ENCODE measurements at places on chromosomes 4 and X.

GRCh38 chrX:44621078-44621477 lies 78.4 kb upstream of the FUNDC1 start:
- DNase-seq = no peak

DNA sequence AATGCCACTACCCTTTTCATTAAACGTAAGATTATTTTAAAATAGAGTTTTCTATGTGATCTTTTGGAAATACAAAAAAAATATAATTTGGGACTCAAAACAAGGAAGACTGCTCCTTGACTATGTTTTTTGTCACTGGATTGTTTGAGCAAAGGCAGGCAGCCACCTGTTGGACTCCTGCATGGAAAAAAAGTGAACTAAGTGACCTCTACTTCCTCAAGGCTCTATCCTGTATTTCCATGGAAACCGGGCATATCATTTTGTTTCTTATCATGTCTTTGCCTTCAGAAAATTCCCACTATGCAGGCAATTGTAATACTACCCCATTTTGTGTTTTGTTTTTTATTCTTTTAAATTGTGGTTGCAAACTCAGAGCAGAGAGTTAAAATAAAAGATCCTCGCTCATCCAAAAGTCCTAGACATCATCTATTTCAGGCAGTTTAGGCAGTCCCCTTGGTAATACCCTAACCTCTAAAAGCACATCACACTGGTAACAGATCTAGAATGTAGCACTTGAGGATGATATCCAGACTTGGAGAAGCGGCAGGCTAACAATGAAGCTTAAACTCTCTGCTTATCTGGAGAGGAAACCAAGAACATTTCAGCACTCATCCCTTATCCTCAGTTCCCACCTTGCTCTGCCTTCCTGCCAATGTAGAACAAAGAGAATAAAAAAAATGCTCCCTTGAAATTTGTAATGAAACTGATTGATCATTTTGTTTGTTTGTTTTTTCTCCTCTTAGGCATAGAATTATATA lies 165.7 kb downstream of the BANK1 start:
- no peak for DNase-seq

DNA sequence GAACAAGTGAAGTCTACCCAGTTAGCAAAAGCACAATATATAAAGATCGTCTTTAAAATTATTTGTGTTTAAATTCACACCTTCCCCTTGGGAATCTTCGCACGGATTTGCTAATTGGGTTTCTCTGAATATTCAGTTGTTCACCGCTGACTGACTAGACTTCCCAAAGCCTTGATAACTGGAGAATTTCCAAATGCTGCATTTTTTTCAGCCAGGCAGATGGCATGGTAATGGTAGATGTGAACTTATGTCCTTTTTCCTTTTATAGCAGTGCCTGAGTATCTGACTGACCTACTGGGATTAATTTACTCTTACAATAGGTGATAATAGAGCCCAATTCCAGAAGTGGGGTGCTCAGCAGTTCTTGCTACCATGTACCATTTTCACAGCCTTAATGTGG lies 548.1 kb downstream of the PACRGL start:
- no peak for DNase-seq

DNA sequence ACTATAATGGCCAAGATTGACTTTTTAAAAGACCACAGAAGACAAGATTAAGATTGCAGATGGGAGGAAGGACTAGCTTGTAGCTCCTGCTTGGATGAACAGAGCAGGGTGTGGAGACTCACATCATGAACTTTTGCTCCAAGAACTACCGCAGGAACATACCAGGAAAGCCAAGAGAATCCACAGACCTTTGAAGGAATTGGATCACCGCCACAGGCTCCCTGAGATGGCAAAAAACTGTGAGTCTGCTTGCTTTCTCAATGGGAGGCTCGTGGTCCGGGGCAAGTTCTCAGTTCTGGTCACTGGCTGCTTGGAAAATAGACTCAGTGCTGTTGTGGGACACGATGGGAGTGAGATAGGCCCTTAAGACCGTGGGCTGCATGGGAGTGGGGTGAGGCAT lies 276.6 kb downstream of the CCSER1 start:
- no peak for DNase-seq

DNA sequence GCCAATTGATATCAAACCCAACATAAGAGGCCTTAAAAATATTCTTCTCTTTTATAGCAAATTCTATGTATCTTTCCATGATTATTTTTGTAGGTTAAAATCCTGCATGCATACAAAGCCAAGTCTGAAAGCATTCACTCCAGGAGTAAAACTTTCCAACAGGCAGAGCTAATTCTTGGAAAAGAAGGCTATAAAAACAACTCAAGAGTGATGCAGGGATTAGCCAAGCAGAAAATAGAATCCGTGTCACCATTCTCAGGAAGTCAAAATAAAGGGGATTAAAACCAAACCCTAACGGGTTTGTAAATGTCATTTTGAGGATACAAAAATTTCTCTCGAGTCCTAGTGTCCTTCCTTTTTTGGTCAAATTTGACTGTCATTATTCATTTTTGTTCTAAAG lies 412.4 kb downstream of the DMD start:
- DNase-seq = no peak

DNA sequence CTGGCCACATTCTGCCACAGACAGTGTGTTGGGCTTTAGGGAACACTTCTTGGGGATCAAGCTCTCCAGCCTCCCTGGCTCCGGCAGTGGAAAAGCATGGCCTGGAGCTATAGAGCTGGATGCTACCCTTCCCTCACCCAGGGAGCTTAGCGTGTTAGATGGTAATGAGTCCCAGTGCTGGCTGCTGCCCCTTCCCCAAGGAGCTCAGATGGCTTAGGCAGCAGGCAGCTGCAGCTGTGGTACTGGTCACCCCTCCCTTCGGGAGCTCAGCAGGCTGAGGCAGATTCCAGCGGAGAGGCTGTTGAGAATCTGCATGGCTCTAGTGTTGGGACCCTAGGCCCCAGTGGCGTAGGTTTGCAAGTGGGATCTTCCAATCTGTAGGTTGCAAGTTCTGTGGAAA lies 19.5 kb downstream of the TMEM144 start:
- DNase-seq = no peak

- DNase-seq = no peak
Measured at GRCh38 chrX:37871626-37872302, 24.4 kb upstream of the DYNLT3 start.

DNA sequence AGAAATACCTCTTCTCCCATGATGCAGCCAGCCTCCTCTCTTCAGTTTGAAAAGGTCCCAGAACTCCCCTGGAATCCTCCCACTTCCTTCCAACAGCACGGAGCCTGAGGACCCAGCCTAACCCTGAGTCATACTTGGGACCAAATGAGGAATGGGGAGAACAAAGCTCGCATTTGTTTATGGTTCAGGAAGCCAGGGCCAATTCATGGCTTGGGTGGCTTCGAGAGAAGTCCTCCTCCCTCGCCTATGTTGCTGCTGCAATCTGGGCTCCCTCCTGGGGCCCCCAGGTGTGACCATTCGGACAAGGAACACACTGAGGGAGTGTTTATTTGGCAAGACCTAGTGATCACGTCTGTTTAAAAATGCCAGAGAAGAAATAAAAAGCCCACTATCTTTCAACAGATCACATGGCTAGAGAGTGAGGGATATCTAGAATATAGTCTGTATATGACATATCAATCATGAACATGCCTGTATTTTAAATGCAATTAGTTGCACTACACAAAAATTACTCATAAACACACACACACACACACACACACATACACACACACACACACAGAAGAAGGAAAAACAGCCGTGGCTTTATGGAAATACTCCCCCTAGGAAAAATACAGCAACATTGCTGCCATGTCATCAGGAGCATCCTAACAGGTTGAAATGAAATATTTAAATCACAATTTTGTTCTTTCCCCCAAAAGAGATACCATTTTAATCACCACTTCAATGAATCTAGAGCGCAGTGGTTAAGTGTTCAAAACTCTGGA lies 155.7 kb upstream of the MAP3K15 start:
- DNase-seq = no peak

GRCh38 chr4:2332201-2332975 lies 70.5 kb upstream of the MXD4 start:
- no peak for DNase-seq

DNA sequence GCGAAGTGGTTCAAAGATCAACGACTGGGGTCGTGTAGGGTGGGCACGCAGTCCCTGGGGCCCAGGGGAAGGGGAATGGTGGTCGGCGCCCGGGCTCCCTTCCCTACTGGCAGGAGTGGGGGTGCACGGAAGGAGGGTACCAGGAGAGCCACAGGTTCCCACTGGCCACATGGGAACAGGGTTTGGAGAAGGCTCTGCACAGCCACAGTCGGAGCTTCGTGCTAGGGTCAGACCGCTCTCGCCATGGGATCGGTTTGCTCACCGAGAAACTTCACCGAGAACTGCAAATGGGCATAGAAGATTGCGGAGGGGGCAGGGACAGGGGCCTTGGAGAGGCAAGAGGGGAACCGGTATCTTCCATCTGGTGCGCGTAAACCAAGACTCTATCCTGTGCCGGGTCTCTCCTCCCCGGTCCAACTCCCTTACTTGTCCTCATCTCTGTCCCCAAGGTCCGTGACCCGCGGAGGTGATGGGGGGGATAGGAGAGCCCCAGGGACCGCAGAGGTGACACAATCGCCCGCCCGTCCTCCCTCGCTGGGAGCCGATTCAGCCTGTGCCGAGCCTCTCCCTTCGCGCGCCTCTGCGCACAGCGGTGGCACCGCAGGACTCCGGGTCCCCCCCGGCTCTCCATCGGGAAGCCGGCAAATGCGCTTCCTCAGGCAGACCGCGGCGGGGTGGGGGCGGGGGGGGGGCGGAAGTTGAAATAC lies 1.0 kb downstream of the SCD5 start:
- no peak for DNase-seq

DNA sequence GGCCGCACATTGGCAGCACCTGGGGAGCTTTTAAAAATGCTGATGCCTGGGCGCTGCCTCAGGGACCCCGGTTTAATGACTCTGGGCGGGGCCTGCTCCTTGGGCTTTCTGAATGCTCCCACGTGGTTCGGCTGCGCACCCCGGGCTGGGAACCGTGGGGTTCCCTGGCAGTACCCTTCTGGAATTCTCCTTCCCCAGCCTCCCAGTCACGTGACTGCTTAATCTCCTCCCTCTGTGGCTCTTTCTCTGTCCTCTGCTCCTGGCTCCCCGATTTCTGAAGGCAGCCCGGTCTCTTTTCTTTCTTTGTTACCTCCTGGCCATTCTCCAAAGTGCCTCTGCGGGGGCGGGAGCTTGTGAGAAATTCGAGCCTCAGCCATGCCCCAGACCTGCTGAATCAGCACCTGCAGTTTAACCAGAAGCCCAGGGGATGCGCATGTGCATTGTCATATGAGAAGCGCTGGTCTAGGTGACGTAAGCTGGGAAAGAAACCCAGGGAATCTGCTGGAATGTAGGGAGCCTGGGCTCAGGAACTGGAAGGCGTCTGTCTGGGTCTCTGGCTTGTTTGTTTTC lies 16.6 kb downstream of the CLCN4 start:
- no peak for DNase-seq
